Activated CD8-positive, alpha-beta memory T cell treated with anti-CD3 and anti-CD28 coated beads for 4 hours (primary cell): ENCODE measurements at places on chromosomes 12 and 14.

- no peak for DNase-seq
Measured at GRCh38 chr12:77907936-77908335, 77.2 kb downstream of the NAV3 start.

DNA sequence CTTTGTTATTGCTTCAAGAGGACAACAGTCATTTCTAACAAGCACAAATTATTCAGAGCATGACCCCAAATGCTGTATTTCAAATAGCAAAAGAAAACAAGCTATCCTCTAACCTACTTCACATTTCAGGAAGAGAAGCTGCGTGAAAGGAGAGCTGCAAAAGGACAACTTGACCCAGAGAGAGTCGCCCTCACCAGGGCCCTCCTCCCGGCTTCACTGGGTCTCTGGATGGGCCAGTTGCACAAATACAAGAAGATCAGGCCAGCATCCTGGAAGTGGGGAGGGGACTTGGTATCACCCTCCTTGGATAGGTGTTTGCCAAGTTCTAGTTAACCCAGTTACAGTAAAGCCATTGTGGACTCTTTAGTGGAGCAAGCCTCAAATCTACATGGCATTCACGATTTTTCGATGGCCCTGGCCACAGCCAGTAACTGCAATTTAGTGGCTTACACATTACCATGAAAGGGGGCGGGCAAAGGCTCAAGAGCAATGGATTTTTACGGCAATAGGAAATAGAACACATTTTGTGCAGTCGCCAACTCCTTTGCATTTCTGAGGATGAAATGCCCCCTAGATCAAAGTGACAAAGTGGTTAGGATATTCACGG is 166.9 kb upstream of the DIO2 start:
- DNase-seq = no peak

DNA sequence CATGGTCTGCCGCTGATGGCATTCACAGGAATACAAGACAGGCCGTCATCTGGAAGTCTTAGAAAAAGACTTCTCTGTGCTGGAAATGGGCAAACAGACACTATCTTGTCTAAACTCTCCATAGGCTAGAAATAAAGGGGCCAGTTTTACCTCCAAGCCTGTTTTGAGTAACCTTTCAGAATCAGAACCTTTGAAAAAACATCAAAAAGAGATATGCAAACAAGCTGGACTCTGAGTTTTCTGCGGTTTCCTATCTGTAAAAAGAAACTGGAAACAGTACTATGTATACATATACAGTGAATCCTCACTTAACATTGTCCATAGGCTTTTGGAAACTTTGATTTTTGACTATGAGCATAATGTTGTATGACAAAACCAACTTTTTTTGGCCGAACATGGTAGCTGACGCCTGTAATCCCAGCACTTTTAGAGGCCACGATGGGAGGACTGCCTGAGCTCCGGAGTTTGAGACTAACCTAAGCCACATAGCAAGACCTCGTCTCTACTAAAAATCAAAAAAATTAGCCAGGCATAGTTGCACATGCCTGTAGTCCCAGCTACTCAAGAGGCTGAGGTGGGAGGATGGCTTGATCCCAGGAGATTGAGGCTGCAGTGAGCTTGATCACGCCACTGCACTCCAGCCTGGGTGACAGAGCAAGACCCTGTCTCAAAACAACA is 92.9 kb upstream of the MAX start:
- DNase-seq = no peak

DNA sequence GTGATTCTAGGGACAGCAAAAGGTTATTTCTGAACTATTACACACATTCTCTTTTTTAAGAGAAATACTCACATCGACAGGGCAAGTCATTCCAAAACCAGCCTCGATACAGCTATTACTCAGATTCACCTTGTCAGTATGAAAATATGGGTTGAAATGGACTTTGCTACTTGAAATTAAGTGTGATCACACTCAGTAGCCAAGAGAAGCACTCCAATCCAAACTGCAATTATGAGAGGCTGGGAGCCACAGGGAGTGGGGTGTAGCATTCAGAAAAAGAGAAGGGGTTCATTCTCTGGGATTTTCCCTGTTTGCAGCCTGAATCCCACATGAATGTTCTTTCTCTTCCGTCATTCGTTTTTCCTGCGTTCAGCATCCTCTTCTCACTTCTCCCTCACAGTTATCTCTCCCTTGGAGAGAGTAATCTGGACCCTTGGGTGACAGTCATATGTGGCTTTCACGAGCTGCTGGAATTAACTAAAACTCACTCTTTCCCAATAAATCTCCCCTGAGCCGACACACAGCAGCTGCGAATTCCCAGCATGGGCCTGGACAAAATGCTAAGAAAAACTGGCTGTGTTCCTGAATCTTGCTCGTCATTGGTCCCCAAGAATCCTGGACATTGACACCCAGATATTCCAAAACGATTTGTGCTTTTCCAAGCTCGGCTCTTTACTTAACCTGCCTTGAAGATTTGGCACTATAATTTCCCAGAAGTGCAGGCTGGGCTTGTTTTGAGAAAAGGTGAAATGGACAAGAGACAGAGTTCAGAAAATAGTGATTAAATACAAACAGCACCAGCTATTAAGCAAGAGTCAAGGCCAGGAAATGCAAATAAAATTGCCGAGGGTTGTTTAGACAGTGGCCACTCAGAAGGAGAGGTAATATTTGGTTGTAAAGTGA is 199.5 kb upstream of the PLEKHG7 start:
- no peak for DNase-seq

DNA sequence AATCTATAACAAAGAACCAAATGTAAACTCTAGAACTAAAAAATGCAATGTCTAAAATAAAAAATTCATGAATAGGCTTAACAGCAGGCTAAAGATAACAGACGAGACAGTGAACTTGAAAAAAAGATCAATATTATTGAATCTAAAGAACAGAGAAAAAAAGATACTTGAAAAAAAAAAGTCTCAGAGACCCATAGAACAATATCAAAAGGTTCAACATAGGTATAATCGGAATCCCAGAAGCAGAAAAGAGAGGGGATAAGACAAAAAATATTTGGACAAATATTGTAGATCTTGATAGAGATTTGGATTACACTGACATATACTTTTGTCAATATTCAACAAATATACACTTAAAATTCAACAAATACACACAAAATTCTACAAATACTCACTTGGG is 56.6 kb downstream of the TC2N start:
- DNase-seq = no peak

- no peak for DNase-seq
Measured at GRCh38 chr12:75711271-75711670, 199.9 kb upstream of the KRR1 start.

- DNase-seq = no peak
Measured at GRCh38 chr14:36208690-36209278, 32.3 kb upstream of the PTCSC3 start.

DNA sequence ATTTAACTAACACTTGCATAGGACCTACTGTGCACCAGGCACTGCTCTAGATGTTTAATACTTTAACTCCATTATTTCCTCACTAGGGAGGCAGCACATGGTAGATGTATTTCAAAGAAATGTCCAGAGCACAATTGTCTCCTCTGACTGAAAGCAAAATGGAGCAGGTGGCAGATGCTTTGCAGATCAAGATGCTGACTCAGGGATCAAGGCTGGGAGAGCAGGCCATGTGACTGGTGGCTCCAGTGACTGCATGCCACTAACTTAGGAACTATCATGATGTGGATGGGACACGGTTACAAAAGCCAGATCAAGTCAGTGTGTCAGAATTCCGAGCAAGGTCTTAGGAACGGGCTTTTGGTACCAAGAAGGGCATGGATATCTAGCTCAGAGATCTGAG is 28.2 kb downstream of the SERPINA11 start:
- no peak for DNase-seq

GRCh38 chr14:79629411-79630287 is 581.7 kb downstream of the DIO2 start:
- no peak for DNase-seq

GRCh38 chr12:24025153-24025798 is 75.8 kb upstream of the SOX5 start:
- DNase-seq = no peak

GRCh38 chr12:96155781-96156180 is 38.4 kb upstream of the ELK3 start:
- DNase-seq = no peak

DNA sequence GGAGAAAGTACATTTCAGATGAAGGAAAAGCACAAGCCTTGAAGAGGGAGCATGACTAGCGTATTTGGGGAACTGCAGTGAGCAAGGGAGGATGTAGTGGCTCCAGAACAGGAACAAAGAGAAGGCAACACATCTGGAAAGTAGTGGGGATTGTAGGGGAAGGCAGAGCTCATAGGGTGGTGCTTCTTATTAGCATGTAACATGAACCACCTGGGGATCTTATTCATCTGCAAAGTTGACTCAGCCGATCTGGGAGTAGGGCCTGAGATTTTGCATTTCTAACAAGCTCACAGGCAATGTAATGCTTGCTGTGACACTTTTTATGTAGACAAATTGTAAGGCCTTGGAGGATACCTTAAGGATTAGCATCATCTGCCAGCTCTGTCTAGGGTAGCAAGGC is 447.3 kb downstream of the NELL2 start:
- no peak for DNase-seq

DNA sequence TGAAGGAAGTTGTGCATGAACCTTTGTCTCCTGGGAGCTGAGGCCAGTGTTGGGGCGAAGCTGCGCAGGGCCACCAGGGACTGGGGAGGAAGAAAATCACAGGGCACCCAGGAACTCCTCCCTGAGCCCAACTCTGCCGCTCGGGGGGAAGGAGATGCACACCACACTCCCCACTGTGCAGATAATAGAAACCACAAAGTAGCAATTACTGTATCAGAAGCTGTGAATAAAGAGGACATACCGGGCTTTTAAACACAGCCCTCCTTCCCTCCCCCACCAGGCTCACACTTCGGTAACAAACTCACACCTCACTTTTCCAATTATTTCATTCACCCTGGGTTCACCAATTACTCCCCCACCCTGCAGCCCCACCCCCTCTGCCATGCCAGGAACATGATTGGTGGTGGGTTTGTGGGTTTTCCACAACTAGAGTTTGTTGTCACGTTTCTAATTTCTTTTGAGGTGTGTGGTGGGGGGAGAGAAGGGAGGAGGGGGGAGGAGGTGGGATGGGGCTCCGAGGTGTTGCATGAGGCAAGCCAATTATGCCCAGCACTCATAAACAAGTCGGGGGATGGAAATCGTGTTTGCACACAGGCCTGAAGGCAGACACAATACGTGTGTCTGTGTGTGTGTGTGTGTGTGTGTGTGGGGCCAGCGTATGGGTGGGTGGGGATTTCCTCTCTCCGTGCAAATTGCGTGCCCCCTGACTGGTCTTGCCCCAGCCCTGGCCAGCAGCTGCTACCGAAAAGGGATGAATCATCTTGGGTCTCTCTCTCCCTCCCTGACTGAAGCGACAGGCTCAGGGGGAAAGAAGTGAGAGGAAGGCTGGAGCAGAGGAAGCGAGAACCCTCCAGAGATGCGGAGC is 103.3 kb downstream of the RBM19 start:
- no peak for DNase-seq

DNA sequence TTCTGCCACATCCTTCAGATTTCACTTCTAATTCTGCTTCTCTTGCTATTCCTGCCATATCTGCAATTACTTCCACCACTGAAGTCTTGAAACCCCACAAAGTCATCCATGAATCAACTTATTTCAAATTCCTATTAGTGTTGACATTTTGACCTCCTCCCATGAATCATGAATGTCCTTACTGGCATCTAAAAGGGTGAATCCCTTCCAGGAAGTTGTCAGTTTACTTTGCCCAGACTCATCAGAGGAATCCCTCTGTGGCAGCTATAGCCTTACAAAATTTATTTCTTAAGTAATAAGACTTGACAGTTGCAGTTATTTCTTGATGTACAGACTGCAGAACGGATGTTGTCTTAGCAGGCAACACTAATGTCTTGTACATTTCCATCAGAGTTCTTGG is 162.9 kb downstream of the PCNX1 start:
- no peak for DNase-seq

DNA sequence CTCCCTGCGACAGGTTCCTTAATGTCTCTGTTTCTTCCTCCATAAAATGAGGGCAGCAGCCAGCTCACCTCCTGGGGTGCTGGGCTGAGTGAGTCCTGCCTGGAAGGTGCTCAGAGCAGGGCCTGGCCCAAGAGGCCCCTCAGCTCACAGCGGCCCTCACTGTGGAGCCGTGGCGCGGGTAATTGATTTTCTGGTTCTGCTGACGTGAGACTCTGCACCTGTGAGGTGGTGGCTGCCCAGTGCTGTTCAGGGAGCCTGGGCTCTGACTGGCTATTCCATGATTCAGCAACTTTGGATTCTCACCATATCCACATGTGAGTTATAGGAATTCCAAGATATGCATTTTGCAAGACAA is 266.6 kb downstream of the ADGRD1 start:
- DNase-seq = no peak
